Large intestine (tissue), 12 donors: ENCODE measurements at places on chromosomes 2 and 18. TPM values are rescaled to one million over a fixed set of nuclear protein-coding genes. Genes with fewer than 3 reads are reported as not detected.
A peak's percentile ranks its signal among the peaks of the same experiment; 100 is the strongest.

IL36RN gene
- not detected for polyA plus RNA-seq

DOK6 gene
- 3.7 TPM for polyA plus RNA-seq

SLC8A1 gene
- 13.2 TPM for polyA plus RNA-seq

PXDN gene
- 60.6 TPM for polyA plus RNA-seq

PROM2 gene
- polyA plus RNA-seq: 2.0 TPM

GPR45 gene
- polyA plus RNA-seq: 0.09 TPM

GRCh38 chr2:15835991-15836688 lies 104.2 kb upstream of the MYCN start:
- H3K27ac ChIP-seq: no peak overlapping the region
- H3K27me3 ChIP-seq: no peaks in the 10 kb centered on the region
- no peak for DNase-seq
- no peaks in the 10 kb centered on the region for H3K36me3 ChIP-seq

DNA sequence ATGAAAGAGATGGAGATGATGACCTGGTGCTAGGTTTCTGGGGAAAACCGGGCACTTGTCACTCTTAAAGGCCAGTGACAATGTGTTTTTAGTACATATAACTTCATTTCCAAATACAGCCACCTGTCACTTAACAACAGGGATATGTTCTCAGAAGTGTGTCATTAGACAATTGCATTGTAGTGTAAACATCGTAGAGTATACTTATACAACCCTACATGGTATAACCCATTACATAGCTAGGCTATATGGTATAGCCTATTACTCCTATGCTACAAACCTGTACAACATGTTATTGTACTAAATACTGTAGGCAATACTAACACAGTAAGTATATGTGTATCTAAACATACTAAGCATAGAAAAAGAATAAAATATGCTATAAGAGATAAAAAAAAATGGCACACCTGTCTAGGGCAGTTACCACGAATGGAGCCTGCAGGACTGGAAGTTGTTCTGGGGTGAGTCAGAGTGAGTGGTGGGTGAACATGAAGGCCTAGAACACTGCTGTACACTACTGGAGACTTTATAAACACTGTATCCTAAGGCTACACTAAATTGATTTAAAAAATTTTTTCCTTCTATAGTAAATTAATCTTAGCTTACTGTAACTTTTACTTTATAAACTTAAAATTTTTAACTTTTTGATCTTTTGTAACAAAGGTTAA lies 123.2 kb downstream of the THADA start:
- no peak overlapping the region for H3K4me3 ChIP-seq
- H3K36me3 ChIP-seq: no peaks in the 10 kb centered on the region
- H3K27ac ChIP-seq: no peak overlapping the region
- no peaks in the 10 kb centered on the region for H3K27me3 ChIP-seq
- no peak for DNase-seq

- H3K36me3 ChIP-seq: no peaks in the 10 kb centered on the region
- no peak overlapping the region for H3K27ac ChIP-seq
- H3K4me1 ChIP-seq: no peaks in the 10 kb centered on the region
- no peak for DNase-seq
These were observed 41.6 kb downstream of the TOGARAM2 start for GRCh38 chr2:29022679-29023078.

GRCh38 chr2:134866498-134867099 lies 28.2 kb downstream of the ACMSD start:
- no peaks in the 10 kb centered on the region for H3K27me3 ChIP-seq
- no peak overlapping the region for H3K4me3 ChIP-seq
- no peaks in the 10 kb centered on the region for H3K36me3 ChIP-seq
- no peak overlapping the region for H3K27ac ChIP-seq
- DNase-seq: no peak
- H3K4me1 ChIP-seq: no peaks in the 10 kb centered on the region

DNA sequence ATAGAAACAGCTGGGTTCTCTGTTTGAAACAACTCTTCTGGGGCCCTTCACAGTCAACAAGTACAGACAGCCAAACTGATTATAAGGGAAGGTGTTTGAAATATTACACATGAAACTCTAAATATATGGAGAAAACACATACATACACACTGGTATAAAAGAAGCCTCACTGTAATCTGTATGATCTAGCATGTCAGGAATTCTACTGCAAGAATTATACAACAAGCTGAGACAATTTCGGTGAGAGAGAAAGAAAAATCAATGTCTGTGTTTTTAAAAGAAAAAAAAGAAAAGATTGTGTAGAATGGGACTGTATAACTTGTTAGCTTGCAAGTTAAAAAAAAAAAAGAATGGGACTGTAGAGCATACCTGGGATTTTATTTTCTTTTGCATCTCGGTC lies 26.3 kb downstream of the IRS1 start:
- H3K27me3 ChIP-seq: no peaks in the 10 kb centered on the region
- peaks cover 6% of the 10 kb centered on the region for H3K4me1 ChIP-seq
- no peak overlapping the region for H3K4me3 ChIP-seq
- peak overlapping the region; percentile 39 for H3K27ac ChIP-seq

DNA sequence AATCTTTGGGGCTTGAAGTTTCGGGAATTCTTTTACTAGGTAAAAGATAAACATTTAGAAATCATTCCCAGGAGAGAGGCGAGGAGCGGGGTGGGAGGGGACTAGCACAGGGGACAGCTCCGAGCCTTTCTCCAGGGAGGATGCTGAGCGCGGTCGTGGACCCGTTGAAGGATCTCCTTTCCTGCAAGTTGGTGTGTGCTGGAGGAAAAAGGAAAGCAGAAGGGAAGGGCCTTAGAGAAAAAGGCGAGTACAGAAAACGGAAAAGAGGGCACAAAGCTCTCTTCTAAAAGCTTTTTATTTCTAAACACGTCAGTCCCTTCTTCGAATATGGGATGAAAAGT lies 640 bp downstream of the SLC39A6 start:
- H3K27ac ChIP-seq: no peak overlapping the region
- peaks cover 3% of the 10 kb centered on the region for H3K4me1 ChIP-seq
- peak overlapping the region; percentile 79 for H3K4me3 ChIP-seq
- no peaks in the 10 kb centered on the region for H3K27me3 ChIP-seq
- peaks cover 8% of the 10 kb centered on the region for H3K36me3 ChIP-seq

- no peak overlapping the region for H3K27ac ChIP-seq
- no peak overlapping the region for H3K4me3 ChIP-seq
- H3K36me3 ChIP-seq: no peaks in the 10 kb centered on the region
- no peaks in the 10 kb centered on the region for H3K27me3 ChIP-seq
These were observed 479.1 kb downstream of the ZEB2 start for GRCh38 chr2:144040834-144041233.

DNA sequence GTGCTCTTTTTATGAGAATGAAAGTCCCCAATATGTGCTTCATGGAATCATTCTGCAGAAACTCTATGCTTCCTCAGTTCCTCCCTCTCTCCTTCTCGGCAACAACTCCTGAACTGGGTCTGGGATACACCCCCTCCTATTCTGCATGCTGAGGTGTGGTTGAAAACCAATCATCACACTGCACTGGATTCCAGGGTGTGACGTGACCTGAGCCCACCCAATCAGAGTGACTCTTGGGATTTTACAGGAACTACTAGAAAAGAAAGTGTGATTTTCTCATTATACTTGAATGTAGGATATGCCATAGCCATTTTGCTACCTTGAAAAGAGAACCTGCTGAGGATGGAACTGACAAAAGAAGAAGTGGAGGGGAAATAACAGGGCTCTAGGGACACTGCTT lies 36.3 kb downstream of the ACVR1 start:
- H3K27me3 ChIP-seq: no peaks in the 10 kb centered on the region
- H3K4me1 ChIP-seq: peaks cover 61% of the 10 kb centered on the region
- no peaks in the 10 kb centered on the region for H3K36me3 ChIP-seq
- peak overlapping the region; percentile 57 for H3K27ac ChIP-seq
- H3K4me3 ChIP-seq: no peak overlapping the region

DNA sequence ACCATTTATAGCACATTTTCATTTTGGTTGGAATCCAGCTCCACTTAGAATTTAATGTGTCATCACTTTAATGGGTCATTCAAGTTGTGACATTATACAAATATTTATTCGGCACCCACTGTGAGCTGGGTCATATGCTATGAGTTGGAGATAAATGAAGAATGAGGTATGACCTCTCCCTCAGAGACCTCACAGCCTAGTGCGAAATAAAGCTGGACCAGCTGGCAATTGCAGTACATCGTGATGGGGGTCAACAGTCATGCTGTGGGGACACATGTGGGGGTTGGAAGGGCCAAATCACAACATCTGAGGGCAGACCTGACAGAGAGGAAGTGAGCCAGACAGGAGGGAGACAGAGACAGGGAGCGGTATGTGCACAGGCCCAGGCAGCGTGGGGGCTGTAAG lies 175.4 kb downstream of the MAIP1 start:
- H3K27me3 ChIP-seq: no peaks in the 10 kb centered on the region
- no peak overlapping the region for H3K27ac ChIP-seq
- H3K4me3 ChIP-seq: no peak overlapping the region
- no peak for DNase-seq

GRCh38 chr2:230795856-230796255 lies 68.9 kb upstream of the ITM2C start:
- H3K4me1 ChIP-seq: no peaks in the 10 kb centered on the region
- H3K36me3 ChIP-seq: peaks cover 49% of the 10 kb centered on the region
- DNase-seq: no peak

GRCh38 chr2:7225848-7226247 lies 308.6 kb downstream of the RNF144A start:
- no peaks in the 10 kb centered on the region for H3K36me3 ChIP-seq
- no peaks in the 10 kb centered on the region for H3K4me1 ChIP-seq
- DNase-seq: no peak

- DNase-seq: no peak
- no peak overlapping the region for H3K27ac ChIP-seq
These were observed 130.8 kb downstream of the ZNF236 start for GRCh38 chr18:76953156-76953555.

DNA sequence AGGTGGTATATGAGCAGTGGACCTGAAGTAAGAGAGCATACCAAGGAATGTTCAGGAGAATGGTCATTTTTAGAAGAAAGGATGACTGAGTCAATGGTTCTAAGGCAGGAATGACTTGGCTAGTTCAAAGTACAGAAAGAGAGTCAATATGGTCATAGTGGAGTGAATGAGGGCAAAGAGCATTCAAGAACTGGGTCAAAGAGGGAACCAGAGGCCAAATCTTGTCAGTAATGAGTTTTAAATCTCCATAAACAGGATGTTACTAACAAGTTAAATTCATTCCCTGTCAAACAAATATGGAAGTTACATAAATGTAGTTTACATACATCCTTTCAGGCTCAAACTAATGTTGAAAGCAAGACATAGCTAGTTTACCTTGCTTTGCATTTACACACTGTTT lies 16.1 kb downstream of the CALCRL start:
- no peak overlapping the region for H3K4me3 ChIP-seq
- H3K36me3 ChIP-seq: no peaks in the 10 kb centered on the region
- no peaks in the 10 kb centered on the region for H3K4me1 ChIP-seq
- no peak overlapping the region for H3K27ac ChIP-seq
- no peaks in the 10 kb centered on the region for H3K27me3 ChIP-seq

GRCh38 chr18:79749251-79750191 lies 48.2 kb upstream of the KCNG2 start:
- no peak overlapping the region for H3K4me3 ChIP-seq
- H3K36me3 ChIP-seq: peaks cover 26% of the 10 kb centered on the region
- no peaks in the 10 kb centered on the region for H3K27me3 ChIP-seq
- DNase-seq: peak; percentile 9
- H3K27ac ChIP-seq: no peak overlapping the region

GRCh38 chr2:173963323-173963816 lies 1.8 kb downstream of the SP3 start:
- peak overlapping the region; percentile 96 for H3K27ac ChIP-seq
- peaks cover 8% of the 10 kb centered on the region for H3K4me1 ChIP-seq
- peak overlapping the region; percentile 60 for H3K4me3 ChIP-seq
- peaks cover 3% of the 10 kb centered on the region for H3K36me3 ChIP-seq
- H3K27me3 ChIP-seq: no peaks in the 10 kb centered on the region

DNA sequence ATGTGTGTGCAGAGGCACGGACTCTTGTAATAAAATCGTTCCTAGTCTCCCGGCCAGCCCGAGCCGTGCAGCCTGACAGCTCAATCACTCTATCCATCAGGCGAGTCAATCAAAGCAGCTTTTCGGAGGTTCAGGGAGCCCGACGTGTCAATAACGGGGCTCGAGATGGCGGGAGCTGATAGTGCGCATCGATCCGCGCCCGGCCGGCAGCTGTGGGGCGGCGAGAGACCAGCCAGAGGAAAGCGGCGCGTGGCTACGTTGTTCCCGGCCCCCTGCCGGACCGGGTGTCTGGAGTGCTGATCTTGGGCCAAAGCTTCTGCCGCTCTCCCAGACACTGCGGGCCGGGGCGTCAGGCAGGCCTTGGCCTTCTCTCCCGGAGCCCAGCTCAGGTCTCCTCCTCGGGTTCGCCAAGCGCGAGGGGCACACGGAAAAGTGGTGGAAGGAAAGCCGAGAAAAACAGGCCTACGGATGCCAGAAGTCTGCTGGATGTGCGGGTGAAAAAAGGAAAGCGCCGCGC lies 2.4 kb downstream of the EN1 start:
- H3K4me1 ChIP-seq: peaks cover 9% of the 10 kb centered on the region
- no peak overlapping the region for H3K27ac ChIP-seq
- no peaks in the 10 kb centered on the region for H3K36me3 ChIP-seq
- no peak overlapping the region for H3K4me3 ChIP-seq
- DNase-seq: no peak

GRCh38 chr2:142218471-142218870 lies 87.7 kb upstream of the LRP1B start:
- no peak overlapping the region for H3K4me3 ChIP-seq
- no peaks in the 10 kb centered on the region for H3K27me3 ChIP-seq
- no peaks in the 10 kb centered on the region for H3K36me3 ChIP-seq
- H3K27ac ChIP-seq: no peak overlapping the region

GRCh38 chr2:94956797-94957391 lies 68.6 kb upstream of the MAL start:
- peaks cover 6% of the 10 kb centered on the region for H3K27me3 ChIP-seq
- H3K27ac ChIP-seq: no peak overlapping the region
- DNase-seq: peak; percentile 5
- no peaks in the 10 kb centered on the region for H3K36me3 ChIP-seq
- H3K4me3 ChIP-seq: no peak overlapping the region
